Stomach (tissue), 19 donors: ENCODE measurements at places on chromosomes 3 and 15. TPM values are rescaled to one million over a fixed set of nuclear protein-coding genes. Genes with fewer than 3 reads are reported as not detected.

NANOGP8 gene
- not detected for total RNA-seq

DNA sequence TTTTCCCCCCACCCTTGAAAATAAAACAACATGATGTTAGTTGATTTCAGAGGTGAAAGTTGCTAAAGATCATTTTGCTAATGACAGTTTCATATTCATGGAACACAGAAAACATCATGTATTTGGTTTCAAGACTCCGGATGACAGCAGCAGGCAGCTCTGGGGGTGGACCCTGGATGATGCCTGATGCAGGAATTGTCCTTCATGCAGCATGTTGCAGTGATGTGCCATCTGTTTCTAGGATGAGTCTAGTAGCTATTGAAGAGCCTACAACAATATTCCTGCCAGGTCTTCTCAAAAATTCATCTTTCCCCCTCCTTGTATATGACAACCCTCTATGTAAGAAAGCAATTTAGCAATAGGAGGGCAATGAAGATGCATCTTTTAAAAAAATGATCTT lies 108.3 kb downstream of the SV2B start:
- H3K36me3 ChIP-seq: no peaks in the 10 kb centered on the region
- peaks cover 6% of the 10 kb centered on the region for H3K4me1 ChIP-seq
- no peak overlapping the region for H3K4me3 ChIP-seq
- DNase-seq: no peak
- no peak overlapping the region for H3K27ac ChIP-seq
- H3K27me3 ChIP-seq: no peaks in the 10 kb centered on the region

HRH1 gene
- total RNA-seq: under 0.01 TPM

LEKR1 gene
- total RNA-seq: not detected

GRCh38 chr15:97521381-97522285 lies 438.9 kb upstream of the ARRDC4 start:
- H3K36me3 ChIP-seq: no peaks in the 10 kb centered on the region
- no peaks in the 10 kb centered on the region for H3K27me3 ChIP-seq
- H3K4me1 ChIP-seq: no peaks in the 10 kb centered on the region
- peak overlapping the region; percentile 9 for H3K4me3 ChIP-seq

IQCH gene
- 9.4 TPM for total RNA-seq

CCDC39 gene
- not detected for total RNA-seq

MORC1 gene
- total RNA-seq: not detected

ALDH1A3 gene
- total RNA-seq: 3.5 TPM

DNA sequence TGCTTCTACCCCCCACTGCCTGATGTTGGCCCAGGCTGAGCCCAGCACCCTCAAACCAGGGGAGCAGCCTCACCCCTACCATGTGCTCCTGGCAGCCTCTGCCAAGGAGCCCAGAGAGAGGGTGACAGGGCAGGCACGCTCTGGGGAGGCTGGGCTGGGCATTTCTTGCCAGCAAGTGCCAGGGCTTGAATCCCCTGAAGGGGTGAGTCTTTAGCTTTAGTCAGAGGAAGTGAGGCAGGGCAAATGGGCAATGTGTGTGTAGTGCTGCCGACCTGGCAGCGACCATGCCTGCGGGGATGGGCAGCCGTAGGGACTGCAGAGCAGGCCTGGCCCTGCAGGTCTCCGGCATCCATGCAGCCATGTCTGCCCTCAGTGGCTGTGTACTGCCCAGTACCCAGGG lies 18.1 kb downstream of the DUSP7 start:
- no peak overlapping the region for H3K4me3 ChIP-seq
- no peak for DNase-seq
- H3K27me3 ChIP-seq: no peaks in the 10 kb centered on the region
- H3K36me3 ChIP-seq: no peaks in the 10 kb centered on the region
- H3K27ac ChIP-seq: no peak overlapping the region

DNA sequence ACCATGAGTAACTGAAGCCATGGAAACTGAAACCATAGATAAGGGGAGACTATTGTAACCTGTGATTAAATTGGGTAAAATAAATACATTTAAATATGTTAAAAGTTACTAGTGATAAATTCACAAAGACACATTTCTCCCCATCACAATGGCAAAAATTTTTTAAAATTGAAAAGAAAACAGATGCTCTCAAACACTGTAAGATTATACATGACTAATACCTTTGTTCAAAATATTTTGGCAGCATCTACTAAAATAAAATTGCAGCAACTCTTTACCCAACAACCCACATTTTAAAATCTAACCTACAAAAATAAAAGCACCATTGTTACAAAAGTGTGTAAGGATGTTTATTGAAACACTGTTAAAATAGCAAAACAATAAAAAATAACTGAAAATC lies 93.3 kb downstream of the CLASP2 start:
- H3K4me3 ChIP-seq: no peak overlapping the region
- DNase-seq: no peak
- H3K27ac ChIP-seq: no peak overlapping the region
- H3K36me3 ChIP-seq: peaks cover 40% of the 10 kb centered on the region
- H3K27me3 ChIP-seq: no peaks in the 10 kb centered on the region
- H3K4me1 ChIP-seq: no peaks in the 10 kb centered on the region

FSIP1 gene
- total RNA-seq: 0.89 TPM

PCSK6 gene
- 86.2 TPM for total RNA-seq

DNA sequence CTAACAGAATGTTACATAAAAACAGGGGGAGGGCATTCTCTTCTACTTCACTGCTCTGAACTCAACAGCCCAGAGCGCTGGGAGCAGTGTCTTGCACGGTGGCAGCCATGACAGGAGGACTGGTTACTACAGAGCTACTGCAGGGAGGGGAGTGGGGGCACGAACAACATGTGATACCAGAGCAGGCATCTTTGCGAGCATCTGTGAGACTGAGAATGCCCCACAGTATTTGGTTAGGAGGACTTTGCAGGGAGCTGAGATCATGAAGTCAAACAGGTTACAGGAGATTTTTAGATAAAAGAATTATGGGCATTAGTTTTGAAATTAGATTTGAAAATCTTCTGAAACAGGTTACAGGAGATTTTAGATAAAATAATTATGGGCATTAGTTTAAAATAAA lies 58.8 kb upstream of the GOLGA8B start:
- no peaks in the 10 kb centered on the region for H3K27me3 ChIP-seq
- no peak overlapping the region for H3K4me3 ChIP-seq
- H3K4me1 ChIP-seq: no peaks in the 10 kb centered on the region
- no peak for DNase-seq
- H3K27ac ChIP-seq: no peak overlapping the region

GRCh38 chr15:80932513-80932815 lies 57.2 kb downstream of the MESD start:
- H3K4me3 ChIP-seq: no peak overlapping the region
- H3K36me3 ChIP-seq: no peaks in the 10 kb centered on the region
- peak overlapping the region; percentile 71 for H3K27ac ChIP-seq
- H3K27me3 ChIP-seq: no peaks in the 10 kb centered on the region
- H3K4me1 ChIP-seq: no peaks in the 10 kb centered on the region

DNA sequence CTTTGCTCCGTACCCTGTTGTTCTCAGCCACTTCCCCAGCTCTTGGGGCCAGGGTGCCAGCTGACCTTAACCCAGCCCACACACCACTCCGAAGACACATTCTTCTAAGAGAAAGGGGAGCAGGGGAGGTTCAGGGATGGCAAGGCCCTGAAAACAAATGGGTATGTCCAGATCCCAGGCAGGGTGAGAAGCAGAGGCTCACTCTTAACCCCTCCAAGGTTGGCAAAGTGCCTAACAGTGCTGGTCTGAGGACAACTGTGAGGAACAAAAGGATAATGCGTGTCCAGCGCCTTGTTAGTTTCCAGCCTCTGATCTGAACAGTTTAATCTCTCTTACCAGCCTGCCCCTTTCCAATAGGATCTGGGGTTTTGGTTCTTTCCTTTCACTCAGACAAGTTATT lies 1.5 kb downstream of the TMEM44 start:
- peaks cover 19% of the 10 kb centered on the region for H3K4me1 ChIP-seq
- no peaks in the 10 kb centered on the region for H3K36me3 ChIP-seq
- DNase-seq: no peak
- no peak overlapping the region for H3K4me3 ChIP-seq
- H3K27me3 ChIP-seq: no peaks in the 10 kb centered on the region

ADPRH gene
- 0.89 TPM for total RNA-seq

DNA sequence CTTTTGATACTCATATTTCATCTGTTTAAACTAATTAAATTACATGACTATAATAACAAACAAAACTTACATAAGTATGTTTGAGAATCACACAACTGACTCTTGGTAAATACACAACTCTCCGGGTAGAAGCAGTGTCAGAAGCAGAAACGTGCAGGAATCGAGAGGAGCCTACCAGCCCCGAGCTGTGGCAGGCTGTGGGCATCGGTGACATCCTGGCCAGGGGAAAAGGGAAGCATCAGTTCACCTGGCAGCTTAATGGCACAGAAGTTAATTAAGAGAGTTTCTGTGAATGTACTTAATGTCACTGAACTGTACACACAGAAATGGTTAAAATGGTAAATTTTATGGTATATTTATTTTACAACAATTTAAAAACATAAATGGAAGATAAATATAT lies 90.2 kb downstream of the CRTC3 start:
- no peak for DNase-seq
- no peak overlapping the region for H3K4me3 ChIP-seq
- H3K27me3 ChIP-seq: no peaks in the 10 kb centered on the region
- H3K27ac ChIP-seq: no peak overlapping the region

DNA sequence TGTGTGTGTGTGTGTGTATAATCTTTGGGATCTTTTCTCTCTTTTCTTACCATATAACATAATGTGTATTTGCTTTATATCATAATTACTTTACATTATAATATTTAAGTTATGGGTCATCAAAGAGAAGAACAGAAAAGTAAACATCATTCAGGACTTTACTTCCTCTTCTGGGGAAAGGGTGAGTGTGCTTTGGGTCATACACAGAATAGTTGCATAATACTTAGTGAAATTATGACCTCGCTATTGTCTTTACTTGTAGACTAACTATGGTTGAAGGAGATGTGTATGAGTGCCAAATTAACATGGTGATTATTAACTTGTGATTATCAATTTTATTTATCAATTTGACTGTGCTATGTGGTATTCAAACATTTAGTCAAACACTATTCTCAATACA lies 1086.9 kb downstream of the DIPK2A start:
- H3K27ac ChIP-seq: no peak overlapping the region
- no peak overlapping the region for H3K4me3 ChIP-seq
- no peaks in the 10 kb centered on the region for H3K27me3 ChIP-seq
- no peaks in the 10 kb centered on the region for H3K36me3 ChIP-seq
- no peak for DNase-seq

CCR9 gene
- total RNA-seq: not detected

DNA sequence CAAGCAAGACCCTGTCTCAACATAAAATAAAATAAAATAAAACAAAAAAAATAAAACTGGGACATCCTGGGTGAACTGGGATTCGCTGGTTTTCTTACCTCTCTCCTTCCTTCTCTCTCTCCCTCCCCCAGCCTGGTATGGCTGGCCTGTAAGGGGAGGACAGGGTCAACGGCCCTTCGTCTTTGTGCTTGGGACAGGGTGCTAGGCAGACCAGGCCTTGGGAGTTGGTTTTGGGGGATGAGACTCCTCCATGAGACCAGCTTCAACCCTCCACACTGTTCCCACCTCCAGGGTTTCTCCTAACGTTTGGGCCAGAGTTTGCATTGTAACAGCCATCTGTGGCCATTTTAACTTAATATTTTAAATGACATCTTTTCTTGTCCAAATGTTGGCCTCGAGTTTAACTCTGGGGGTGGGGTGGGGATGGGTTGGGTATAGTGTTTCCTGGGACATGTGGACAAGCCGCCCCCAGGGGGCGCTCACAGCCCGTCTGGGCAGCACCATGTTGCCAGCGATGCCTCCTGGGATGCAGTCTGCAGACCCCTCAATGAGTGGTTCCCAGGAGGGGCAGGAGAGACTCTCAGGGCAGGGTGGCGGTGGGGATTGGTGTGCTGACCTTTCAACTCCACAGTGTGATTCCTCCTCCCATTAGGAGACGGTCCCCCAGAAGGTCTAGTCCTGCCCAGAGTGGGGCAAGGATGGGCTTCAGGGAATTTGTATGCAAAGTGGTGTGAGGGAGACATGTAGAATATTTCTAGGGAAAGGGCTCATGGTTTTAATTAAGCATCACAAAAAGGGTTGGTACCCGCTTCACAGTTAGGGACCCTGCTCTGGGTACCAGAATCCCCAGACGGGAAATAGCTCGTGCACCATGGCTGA lies 37.7 kb upstream of the LCTL start:
- no peaks in the 10 kb centered on the region for H3K4me1 ChIP-seq
- H3K27ac ChIP-seq: no peak overlapping the region
- H3K36me3 ChIP-seq: no peaks in the 10 kb centered on the region
- no peak overlapping the region for H3K4me3 ChIP-seq
- H3K27me3 ChIP-seq: no peaks in the 10 kb centered on the region
- peak; percentile 71 for DNase-seq

DNA sequence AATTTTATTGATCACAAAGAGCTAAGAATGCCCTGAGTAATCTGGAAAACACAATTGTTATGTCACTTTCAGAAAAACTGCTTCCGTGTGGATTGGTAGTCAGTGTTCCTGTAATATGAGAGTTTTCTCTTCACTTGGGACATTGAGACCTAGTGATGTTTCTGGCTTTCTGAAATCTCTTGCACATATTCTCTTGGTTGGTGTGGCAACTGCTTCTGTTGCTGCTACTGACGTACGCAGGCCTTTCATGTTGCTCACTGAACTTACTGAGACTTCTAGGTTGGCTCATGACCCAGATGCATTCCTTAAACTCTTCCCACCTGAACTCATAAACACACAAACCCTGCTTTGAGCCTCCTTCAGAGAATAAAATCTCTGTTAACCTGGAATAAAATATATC lies 175.0 kb upstream of the PFN2 start:
- H3K36me3 ChIP-seq: no peaks in the 10 kb centered on the region
- no peak overlapping the region for H3K27ac ChIP-seq
- H3K4me1 ChIP-seq: peaks cover 3% of the 10 kb centered on the region
- no peaks in the 10 kb centered on the region for H3K27me3 ChIP-seq
- H3K4me3 ChIP-seq: no peak overlapping the region
- DNase-seq: no peak

DNA sequence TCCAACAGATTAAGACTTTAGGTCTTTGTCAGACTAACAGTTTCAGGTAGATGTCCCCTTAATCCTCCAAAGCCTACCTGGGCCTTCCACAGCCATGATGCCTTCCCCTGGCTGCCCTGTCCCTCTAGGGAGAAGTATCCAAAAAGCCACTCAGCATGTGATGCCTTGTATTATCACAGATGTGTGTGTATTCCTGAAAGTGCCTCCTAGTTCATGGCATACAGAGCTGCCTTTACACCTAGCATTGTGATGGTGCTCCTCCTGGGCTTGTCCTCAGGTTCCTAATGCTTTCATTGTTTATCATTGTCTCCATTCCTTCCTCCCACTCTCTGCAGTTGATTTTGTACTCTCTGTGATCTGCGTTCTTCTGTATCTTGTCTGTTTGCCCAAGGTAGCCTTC lies 43.6 kb downstream of the CMSS1 start:
- no peaks in the 10 kb centered on the region for H3K4me1 ChIP-seq
- DNase-seq: no peak
- no peaks in the 10 kb centered on the region for H3K36me3 ChIP-seq
